RWPE2 (cell line): ENCODE measurements at places on chromosomes 3 and 15.

DNA sequence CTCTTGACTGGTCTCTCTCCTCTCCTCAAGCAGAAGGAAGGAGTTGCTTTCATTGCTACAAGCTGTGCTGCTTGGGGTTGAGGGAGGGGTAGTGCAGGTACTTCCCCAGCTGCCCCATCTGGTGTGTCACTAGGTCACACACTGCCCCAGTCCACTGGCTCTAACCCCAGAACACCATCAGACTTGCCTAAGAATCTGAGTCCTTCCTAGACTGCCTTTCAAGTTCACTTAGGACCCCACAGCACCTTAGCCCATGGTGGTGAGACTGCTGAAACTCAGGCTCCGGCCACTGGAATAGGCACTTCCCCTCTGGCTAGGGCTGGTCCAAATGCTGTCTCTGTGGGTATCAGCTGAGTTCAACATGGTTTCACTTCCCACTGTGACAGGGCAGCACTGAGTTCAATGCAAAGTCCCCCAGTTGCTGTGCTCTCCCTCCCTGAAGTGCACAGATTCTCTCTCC, 279.7 kb upstream of the GOLGA6L4 start:
- DNase-seq, result no peak

DNA sequence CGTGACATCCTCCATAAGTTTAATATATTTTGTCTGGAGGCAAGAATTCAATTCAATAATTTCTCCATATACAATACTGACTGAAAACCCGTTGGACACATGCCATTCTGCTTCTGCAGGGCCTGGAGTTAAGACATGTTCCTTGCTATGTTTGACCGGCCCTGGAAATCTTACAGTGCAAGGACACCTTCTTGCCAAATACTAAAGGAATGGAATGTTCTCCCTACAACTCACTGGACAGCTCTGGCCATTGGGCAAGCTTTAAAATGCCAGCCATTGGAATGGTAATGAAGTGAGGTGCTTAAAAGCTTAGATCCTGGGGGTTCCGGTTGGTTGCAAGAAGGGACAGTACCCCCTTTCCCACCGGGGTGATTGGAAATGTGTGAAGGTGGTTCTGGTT, 329.8 kb upstream of the PROK2 start:
- no peak for DNase-seq

DNA sequence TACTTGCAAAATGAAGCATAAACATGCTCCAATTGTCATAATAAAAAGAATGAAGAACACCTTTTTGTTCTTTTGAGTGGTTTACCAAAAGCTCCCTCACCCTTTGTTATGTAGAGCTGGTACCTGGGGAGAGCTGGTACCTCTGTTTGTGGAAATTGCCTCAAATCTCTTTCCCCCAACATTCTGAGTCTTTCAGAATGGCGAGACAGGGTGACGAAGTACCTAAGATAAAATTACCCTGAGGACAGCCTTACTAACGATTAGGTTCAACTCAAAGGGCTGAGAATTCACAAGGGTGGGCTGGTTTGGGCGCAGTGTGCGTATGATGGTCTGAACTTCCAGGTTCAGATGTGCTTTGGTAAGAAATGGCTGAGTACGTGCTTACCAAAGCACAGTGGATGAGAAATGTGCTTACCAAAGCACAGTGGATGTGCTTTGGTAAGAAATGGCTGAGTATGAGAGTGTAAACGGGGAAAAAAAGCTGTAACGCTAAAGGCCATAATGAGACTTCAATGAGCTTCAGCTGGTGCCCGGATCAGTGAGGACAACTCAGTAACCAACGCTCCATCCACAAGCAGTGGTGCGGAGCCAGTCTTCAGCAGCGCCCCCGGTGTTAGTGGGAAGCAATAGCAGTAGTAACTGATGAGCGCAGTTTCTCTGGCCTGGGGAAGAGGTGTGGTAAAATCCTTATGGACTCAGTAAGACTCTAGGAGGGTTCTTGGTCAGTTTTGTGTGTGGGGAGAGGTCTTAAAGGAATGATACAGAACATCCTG, 72.3 kb upstream of the LRIG1 start:
- DNase-seq, result no peak

- no peak for DNase-seq
These were observed 18.7 kb upstream of the KPNA1 start for GRCh38 chr3:122533480-122533879.

DNA sequence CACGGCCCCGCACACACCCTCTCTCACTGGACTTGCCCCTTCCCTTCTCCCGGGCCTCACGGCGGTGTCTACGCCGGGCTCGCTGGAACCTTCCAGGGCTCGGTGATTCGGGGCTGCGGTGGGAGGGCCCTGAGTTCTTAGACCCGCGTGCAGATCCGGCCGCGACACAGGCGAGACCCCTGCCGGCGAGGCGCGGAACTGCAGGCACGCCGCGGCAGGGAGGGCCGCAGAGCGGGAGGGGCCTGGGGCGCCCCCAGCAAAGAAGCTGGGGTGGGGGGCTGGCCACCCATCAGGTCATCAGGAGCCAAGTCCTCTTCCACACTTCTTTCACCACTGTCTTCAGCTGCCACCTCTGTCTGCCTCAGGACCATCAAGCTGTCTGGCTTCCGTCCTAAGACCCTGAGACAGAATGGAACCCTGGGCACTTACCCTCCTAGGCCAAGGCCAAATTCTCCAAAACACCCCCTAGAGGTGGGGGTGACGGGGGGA, 164.5 kb downstream of the XXYLT1 start:
- DNase-seq, result no peak

- DNase-seq, result no peak
These were observed 9.2 kb downstream of the SNAP23 start for GRCh38 chr15:42504631-42505030.

DNA sequence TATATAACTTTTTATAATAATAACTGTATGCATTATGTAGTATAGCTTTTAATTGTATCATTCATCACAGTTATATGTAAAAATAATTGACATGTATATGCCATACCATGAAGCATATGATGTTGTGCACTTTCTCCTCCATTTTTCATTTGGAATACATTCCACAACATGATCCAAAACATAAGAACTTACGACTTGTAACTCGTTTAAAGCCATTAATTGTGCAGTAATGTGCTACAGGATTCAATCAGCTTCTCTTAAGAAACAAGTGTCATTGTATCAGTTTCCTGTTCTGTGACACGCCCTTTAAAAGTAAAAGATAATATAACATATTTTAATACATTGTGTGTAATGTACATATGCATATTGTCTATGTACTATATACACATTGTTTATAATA, 2.2 kb downstream of the C3orf80 start:
- DNase-seq, result no peak

DNA sequence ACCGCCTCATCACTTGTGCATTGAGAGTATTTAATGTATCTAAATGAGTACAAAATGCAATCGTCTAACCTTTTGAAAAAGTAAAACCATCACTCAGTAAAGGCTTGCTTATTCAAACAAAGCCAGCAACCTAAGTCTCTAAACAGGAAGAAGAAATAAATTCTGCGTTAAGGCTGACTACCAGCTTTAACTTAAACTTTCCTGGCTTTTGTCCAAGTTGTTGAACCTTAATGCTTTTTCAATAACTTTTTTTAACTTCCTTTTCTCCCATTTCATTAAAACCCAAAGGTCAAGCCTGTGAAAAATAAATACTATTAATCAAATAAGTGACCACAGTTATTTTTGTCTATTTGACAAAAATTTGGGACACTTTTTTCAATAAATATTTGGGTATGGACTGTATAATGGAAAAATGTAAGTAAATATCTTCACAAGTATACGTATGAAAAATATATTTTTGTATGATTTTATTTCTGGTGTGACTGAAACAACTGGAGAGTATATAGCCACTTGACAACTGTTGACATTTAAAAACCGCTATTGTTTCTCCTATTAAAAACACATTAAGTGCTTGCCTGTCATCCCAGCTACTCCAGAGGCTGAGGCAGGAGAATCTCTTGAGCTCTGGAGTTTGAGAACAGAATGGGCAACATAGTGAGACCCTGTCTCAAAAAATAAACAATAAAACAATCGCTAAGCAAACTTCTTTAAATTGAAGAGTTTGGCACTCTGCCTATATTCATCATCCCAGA, 2.9 kb downstream of the KLHL24 start:
- no peak for DNase-seq

DNA sequence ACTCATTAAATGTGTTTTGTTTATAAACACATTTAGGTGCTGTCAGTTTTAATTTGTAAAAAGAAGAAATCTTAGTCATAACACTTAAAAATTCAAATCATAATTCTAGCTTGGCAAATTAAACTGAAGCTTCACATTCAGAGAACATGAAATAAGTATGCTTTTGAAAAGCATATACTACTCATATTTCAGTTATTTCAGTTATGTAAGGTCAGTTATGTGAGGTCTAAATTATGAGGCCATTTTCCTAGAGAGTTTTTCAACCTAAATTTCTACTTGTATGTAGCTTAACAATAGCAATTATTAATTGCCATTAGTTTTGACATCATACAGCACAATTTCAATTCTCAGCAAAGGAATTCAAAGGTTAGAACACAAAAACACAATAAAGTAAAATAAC, 465.0 kb downstream of the PLOD2 start:
- no peak for DNase-seq

DNA sequence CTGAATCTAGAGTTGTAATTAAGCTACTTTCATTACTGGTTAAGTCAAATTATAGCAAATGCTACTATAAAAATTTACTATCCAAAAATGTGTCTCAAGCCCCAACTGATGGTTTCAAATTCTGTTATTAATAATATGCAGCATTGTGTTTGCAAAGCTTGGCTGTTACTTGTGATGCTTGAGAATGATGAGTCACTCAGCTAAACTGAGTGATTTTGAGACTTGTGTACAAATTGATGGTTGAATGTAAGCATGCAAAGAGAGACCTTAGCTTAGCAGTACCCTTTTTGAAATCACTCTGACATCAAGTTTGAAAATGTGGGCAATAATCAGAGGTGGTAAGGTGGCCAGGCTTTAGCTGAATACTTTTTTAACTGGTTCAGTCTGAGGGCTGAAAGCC, 27.6 kb downstream of the OPA1 start:
- DNase-seq, result no peak

GRCh38 chr15:50030456-50030855, 88.6 kb downstream of the ATP8B4 start:
- DNase-seq, result no peak

DNA sequence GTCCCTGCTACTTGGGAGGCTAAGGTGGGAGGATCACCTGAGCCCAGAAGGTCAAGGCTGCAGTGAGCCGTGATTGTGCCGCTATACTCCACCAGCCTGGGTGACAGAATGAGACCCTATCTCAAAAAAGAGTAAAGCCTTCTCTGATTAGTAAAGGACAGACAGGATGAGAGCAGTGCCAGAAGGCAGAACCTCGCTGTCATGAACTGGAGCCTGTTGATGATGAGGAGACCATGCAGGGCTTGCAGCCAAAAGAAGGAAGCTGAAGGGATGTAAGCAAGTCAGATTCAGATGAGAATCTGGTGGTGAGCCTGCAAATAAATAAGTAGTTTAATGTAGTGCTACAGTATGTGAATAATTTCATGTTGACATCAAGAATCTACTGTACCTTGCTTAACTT, 52.8 kb downstream of the USP50 start:
- DNase-seq, result no peak

DNA sequence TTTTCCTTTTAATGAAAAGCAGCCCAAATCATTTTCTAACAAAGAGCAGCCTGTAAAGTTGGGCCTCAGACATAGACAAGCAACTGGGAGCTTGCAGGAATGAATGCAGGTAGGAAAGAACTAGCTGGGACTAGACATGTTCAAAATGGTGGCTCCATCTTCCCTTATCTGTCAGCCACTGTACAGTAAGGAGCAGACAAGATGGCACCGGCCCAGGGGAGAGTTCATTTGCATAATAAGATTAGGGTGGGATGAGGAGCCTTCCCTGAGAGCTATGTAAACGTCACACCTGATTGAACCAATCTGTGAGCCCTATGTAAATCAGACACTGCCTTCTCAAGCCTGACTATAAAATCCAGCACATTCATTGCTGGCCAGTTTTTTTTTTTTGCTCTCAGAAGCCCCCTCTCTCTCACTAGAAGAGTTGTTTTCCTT, 59.7 kb upstream of the GK5 start:
- no peak for DNase-seq

- DNase-seq, result no peak
These were observed 4.5 kb downstream of the MYO9A start for GRCh38 chr15:72113347-72114031.

GRCh38 chr15:66851311-66852063, 149.5 kb downstream of the SMAD6 start:
- peak; percentile 84 for DNase-seq

GRCh38 chr3:99534951-99535704, 103.3 kb upstream of the COL8A1 start:
- no peak for DNase-seq

- no peak for DNase-seq
These were observed 10.5 kb downstream of the LRRK1 start for GRCh38 chr15:100929641-100930042.

- no peak for DNase-seq
These were observed 6.7 kb downstream of the GHSR start for GRCh38 chr3:172441581-172441980.

DNA sequence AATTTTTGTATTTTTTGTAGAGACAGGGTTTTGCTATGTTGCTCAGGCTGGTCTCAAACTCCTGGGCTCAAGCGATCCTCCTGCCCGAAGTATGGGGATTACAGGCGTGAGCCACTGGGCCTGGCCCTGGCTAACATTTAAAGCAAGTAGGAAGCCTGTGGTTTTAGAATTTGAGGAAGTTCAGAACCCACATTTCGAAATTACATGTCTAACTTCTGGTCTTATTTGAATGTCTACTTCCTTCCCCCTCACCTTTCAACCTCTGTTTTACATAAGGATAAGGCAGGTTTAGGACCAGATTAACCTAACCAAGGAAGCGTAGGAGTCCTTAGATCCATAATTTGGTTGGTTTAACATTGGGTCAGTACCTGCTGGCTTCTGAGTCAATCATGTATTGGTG, 120.5 kb upstream of the PROK2 start:
- no peak for DNase-seq

DNA sequence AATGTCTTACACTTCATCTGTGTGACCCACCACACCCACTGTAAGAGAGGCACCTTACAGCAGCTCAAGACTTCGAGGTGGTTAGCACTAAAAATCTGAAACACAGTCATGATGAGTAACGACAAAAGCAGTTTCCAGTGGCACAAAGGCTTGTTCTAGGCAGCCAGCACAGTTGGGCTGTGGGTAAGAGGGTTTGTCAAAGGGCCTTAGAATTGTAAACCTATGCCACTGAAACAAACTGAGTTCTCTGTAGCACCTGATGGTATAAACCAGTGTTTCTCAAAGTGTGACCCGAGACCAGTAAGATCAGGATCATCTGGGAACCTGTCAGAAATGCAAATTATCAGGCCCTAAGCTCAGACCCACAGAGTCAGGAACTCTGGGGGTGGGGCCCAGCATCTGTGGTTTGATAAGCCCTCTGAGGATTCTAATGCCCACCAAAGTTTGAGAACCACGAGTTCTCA, 36.5 kb downstream of the DAPK2 start:
- DNase-seq, result no peak

GRCh38 chr15:101373577-101373976, 78.5 kb upstream of the SNRPA1 start:
- DNase-seq, result no peak

DNA sequence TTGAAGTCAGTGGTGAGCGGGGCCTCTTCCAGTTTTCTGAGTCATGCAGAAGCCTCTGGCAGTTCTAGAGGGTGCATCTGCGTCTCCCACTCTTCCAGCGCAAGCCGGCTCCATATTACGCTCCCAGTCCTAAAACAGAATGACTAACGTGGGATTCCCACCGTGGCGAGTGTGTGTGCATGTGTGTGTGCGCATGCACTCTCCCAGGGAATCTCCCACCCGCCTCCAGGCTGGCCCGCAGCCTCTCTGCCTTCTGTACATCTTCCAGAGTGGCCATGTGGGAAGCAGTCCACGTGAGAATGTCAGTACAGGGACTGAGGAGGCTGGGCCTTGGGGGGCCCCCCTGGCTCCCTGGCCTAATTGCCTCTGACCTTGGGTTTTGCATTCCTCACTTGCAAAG, 87.7 kb downstream of the LSM3 start:
- DNase-seq, result no peak
